ENCODE measurements at places on chromosomes 5 and 9.

DNA sequence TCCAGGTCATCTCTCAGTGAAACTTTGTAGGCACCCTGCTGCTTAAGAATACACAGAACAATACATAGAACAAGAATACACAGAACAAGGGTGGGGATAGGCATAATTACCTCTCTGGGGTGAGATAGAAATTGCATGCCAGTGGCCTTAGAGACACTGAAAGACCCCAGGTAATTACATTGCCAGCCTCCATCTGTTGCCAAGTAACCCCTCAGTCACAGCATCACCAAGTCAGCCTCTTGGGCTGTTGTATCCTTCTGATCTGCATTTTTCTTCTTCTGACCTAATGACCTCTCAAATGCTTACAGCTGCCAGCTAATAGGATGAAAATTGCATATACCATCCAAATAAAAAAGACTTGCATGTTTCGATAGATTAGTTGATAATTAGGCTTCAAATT is 167.7 kb downstream of the GRIA1 start:
- no peak for DNase-seq

- no peak for DNase-seq
Measured at GRCh38 chr9:78295177-78295575, 1.7 kb upstream of the PSAT1 start.

DNA sequence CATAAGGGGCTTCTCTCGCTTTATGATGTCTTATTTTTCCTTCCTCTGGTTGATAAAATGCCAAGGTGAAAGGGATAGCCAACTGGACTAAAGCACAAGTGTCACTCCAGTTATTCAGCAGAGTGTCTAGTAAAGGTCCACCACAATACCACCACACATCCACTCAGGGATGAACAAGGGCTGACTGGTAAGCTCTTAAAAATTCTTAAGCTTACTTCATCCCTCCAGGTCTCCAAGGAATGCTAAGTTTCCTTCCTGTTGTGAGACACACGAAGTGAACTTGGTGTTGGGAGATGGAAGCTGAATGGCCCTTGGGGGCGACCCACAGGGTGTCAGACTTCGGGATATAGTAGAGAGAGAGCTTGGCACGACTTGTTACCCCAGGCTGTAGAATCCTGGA is 3.2 kb upstream of the HMGCS1 start:
- no peak for DNase-seq

DNA sequence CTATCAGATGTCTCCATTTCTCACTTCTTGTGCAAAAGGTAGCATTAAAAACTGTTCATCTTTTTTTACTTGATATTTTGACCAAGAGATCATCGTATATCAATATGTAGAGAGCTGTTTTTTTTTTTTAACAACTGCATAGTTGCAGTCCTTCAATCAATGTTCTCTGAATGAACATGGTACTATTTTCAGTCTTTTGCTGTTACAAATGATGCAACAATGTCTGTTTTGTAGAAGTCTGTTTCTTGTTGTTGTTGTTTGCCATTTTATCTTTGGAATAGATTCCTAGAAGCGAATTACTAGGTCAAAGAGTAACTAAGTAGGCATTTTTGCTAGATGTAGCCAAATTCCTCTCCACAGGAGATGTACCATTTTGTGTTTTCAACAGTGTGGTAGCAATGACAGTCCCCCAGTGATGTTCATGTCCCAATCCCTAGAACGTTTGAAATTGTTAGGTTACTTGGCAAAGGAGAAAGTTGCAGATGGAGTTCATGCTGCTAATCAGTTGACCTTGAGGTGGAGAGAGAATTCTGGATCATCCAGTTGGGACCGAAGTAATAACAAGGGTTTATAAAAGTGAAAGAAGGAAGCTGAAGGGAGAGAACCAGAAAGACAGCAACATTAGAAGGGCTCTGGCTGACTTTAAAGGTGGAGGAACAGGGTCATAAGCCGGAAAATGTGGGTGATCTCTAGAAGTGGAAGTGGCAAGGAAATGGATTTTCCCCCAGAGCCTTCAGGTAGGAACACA is 6.3 kb downstream of the MTREX start:
- no peak for DNase-seq

GRCh38 chr5:6359555-6360322 is 18.6 kb downstream of the MED10 start:
- no peak for DNase-seq

DNA sequence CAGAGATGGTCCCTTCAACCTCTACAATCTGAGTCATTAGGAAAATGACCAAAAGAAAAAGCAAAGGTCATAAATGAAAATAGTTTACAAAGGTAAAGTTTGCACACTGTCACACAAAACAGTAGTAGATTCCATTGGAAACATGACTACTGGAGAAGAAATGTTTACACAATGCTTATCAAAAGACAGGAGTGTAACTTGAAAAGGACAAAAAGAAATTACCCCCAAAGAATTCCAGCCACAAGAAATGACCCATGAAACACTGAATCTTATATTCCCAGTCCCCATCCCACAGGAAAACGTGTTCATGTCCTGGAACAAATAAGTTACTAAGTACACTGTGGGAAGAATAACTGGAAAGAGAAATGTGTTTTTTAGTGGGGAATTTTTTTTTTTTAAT is 385.1 kb downstream of the SEMA5A start:
- DNase-seq, result no peak

DNA sequence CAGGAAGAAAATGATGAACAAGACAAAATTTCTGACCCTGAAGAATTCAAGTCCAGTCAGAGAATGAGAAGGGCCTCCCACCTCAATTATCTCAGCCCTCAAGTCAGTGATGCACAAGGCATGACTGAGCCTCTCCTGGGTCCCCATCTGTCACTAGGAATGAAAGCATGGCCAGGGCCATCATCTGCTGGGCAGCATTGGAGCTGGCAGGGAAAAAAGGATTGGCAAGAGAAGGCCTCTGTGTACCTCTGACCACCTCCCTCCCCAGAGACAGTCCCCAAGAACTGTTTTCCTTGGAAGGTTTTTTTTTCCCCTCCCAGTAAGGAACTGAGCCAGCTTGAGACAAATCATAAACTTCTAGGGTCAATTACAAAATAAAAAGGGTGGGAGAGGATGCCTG is 76.7 kb downstream of the KLHL3 start:
- DNase-seq, result no peak

DNA sequence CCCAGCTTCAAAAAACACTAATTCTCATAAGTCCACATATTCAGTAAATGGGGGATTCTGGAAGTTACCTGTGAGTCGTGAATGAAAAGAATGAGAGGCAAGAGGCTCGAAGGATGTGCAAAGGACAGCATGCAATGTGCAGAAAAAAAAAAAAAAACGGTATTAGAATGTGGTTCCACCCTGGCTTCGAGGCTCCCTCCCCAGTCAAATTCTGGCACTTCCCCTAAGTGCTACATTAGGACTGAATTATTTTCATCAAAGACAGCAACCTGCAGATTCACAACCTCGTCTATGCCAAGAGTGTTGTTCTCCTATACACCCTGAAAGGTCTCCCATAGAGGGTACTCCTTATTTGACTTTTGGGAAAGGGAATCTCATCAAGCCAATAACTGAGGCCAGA is 16.5 kb downstream of the CAPSL start:
- DNase-seq, result no peak

DNA sequence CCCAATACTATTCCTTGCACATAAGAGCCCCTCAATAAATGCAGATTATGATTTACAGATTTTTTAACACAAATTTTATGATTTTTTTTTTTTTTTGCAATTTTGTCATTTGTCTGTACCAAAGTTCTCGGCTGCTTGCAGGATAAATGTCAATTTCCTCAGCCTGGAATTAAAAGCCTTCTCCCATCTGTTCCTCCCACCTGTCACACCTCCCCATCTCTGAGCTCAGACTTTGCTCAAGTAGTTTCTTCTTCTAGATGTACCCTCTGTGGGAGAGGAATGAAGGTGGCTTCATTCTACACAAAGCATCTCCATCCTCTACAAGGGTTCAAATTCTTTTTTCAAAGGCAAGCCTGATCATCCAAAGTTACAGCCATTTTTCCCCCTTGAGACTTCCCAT is 153.7 kb upstream of the GRAMD2B start:
- DNase-seq, result no peak

- peak; percentile 75 for DNase-seq
Measured at GRCh38 chr9:125758986-125759763, 12.0 kb downstream of the PBX3 start.

DNA sequence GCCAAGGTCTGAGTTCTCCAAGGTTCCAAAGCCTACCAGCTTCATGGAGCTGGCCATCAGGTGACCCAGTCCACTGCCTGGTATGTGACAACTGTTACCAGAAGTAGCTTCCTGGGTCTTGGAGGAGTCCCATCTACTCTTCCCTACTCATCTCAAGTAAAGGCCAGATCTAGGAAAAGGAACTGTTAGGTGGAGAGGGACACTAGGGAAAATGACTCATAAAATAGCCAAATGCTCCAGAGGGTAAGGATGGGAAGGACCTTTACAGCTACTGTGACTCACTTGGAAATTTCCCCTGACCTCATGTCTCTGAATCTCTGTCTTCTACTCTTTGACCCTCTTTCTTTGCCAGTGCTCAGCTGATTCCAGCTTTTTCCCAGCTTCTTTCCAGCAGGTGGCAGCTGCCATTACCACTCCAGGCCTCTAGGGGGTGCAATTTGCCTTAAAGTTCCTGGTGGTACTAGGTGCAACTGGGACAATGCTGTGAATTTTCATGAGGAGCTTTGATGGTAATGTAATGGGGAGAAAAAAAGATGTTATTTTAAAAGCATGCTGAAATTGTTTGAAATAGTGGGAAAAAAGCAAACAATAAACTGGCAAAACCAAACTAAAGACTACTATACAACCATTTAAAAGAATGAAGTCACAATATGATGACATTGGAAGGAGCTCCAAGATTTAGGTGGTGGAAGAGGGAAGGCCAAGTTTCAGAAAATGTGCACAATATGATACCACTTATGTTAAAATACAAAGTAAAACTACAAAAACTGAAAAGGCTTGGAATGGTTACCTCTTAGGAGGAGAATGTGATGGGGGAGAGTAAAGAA is 27.1 kb upstream of the MYORG start:
- DNase-seq, result peak; percentile 70

GRCh38 chr5:32545102-32545800 is 40.1 kb upstream of the SUB1 start:
- no peak for DNase-seq

- DNase-seq, result no peak
Measured at GRCh38 chr5:128305341-128305740, 221.8 kb downstream of the SLC12A2 start.

DNA sequence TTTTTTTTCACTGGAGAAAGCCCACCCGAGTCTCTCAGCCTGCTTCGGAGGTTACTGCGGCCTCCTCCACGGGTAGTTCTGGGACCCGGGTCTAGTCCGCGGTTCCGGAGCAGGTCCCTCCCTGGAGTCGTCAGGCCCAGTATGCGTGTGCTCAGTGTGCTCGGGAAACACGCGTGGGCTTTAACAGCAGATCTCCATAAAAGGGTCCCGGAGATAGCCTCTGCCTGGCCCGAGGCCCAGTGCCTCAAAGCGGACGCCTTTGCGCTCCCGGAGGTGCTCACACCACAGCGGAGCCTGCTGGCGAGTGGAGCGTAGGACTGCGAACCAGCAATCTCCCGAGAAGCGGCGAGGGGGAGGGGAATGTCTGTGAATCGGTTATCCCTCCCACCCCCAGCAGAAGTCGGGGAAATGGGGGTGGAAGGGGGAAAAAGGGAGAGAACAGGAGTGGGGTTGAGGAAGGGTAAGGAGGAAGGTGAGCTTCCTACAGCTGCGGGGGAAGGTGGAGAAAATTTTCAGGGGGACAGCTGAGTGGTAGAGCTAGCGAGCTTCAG is 28.7 kb downstream of the CDKN2A start:
- peak; percentile 28 for DNase-seq

DNA sequence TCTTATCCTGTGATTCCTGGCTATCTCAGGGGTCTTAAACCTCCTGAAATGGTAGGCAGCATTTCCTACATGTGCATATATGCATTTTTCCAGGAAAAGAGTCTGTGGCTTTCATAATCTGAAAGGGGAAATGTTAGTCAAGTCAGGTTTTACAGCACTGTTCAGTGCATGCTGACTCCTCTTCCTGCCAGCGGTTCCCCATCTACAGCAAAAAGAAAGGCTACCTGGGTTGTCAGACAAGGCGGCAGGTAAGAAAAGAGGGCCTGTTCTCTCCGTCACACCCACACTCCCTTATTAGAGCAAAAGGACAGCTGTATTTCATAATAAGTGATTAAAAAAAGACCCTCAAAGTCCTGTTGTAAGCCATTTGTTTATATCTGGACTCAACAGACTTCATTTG is 4.3 kb upstream of the SPATA6L start:
- no peak for DNase-seq

DNA sequence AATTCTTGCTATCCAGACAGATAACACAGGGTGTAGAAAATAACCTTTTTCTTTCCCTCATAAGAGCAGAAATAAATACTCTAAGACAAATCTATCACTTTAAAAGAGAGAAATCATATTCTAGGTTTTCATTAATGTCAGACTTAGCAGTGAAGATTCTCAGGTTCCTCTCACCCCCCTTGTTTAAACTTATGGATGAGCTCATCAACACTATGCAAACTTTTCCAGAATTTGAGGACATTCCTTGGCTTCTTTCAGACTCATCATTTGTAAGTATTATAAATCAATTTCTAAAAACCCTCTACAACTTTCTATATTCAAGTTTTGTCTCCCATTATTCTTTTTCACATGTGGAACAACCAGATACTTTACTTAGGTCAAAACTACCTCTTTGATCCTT is 374.9 kb upstream of the TRPC7 start:
- DNase-seq, result no peak

GRCh38 chr9:114202849-114203248 is 47.5 kb downstream of the COL27A1 start:
- DNase-seq, result no peak

GRCh38 chr5:108278285-108279240 is 103.3 kb downstream of the FBXL17 start:
- no peak for DNase-seq

- no peak for DNase-seq
Measured at GRCh38 chr9:112892981-112893380, 2.3 kb upstream of the SLC46A2 start.

GRCh38 chr5:152723482-152723881 is 318.4 kb upstream of the NMUR2 start:
- no peak for DNase-seq

DNA sequence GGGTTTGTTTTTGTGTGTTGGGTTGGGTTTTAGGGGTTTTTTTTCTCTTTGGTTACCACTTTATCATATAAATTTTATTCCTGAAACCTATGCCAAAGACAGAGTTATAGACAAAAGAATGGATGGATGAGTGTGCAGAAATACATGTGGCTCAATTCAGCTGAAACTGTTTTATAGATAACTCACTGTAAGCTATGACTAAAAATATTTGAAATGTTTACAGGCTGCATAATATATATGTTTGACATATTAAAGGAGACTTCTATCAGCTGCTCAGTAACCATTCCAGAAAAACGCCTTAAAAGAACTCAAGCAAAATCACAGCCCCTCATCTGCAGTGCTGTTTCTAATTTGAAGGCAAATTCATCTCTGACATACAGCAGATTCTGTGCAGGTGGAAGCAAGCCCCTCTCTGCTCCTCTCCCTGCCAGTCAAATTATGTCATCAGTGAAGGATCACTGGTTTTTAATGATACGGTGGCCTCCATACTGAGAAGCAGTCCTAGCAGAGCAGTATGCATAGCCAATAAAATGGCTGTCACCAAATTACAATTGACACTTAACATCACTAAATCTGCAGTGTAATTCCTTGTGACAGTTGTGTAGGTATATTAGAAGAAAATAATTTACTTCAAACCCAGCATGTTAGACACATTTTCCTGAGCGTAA is 301.6 kb downstream of the NR2F1-AS1 start:
- DNase-seq, result no peak

GRCh38 chr5:157610990-157611389 is 35.4 kb upstream of the ADAM19 start:
- DNase-seq, result no peak

GRCh38 chr5:179858241-179858585 is 404 bp downstream of the MRNIP start:
- peak; percentile 60 for DNase-seq

- no peak for DNase-seq
Measured at GRCh38 chr5:1936413-1936812, 53.7 kb upstream of the IRX4 start.

Data from NCI-H2029 treated with DMSO at 0.1 percent for 48 hours (cell line).